ENCODE measurements at places on chromosomes 1 and 21. TPM values are rescaled to one million over a fixed set of nuclear protein-coding genes. Genes with fewer than 3 reads are reported as not detected.

Gene PCP4
- not detected for total RNA-seq

Gene RGS4
- not detected for total RNA-seq

Gene DPT
- not detected for total RNA-seq

Gene NTRK1
- 2.4 TPM for total RNA-seq

Gene REN
- total RNA-seq: not detected

Gene GALNT2
- total RNA-seq: 47.3 TPM

Gene CD84
- total RNA-seq: 11.1 TPM

Gene HMGN1
- total RNA-seq: 228 TPM

Gene PTCH2
- 3.1 TPM for total RNA-seq

Gene HSD3B2
- not detected for total RNA-seq

Gene GPR3
- total RNA-seq: 0.39 TPM

Gene ITLN2
- total RNA-seq: not detected

Gene CLCA1
- total RNA-seq: not detected

Gene PRAMEF20
- total RNA-seq: not detected

Gene RSPO1
- total RNA-seq: not detected

Gene DMBX1
- not detected for total RNA-seq

Gene FMO2
- total RNA-seq: not detected

Gene TCHHL1
- not detected for total RNA-seq

Gene LRRN2
- 0.10 TPM for total RNA-seq

Gene SLC27A3
- total RNA-seq: 107 TPM

Gene PTGS2
- 6.9 TPM for total RNA-seq

Gene AQP10
- not detected for total RNA-seq

Gene AUNIP
- 0.16 TPM for total RNA-seq

Gene NFASC
- not detected for total RNA-seq

Gene EPS8L3
- total RNA-seq: not detected

Gene GBP5
- total RNA-seq: 249 TPM

Gene DLGAP3
- 0.33 TPM for total RNA-seq

Gene NHLH1
- total RNA-seq: 0.16 TPM

Gene GJB3
- not detected for total RNA-seq

Gene FAM78B
- not detected for total RNA-seq

Gene F11R
- total RNA-seq: 34.6 TPM

Gene S100A7
- total RNA-seq: not detected

Gene RNF223
- total RNA-seq: not detected

Gene CACHD1
- not detected for total RNA-seq

Gene DCDC2B
- not detected for total RNA-seq

Gene BSND
- not detected for total RNA-seq

Gene C1orf21
- total RNA-seq: 84.3 TPM

Gene KRTAP19-1
- total RNA-seq: not detected

Gene AIRE
- not detected for total RNA-seq

Gene FAM167B
- 1.3 TPM for total RNA-seq

Gene KCND3
- 0.16 TPM for total RNA-seq

Gene AMY2B
- 31.7 TPM for total RNA-seq

Gene IVL
- total RNA-seq: not detected

Gene SLAMF6
- 68.1 TPM for total RNA-seq

Gene LCE2B
- total RNA-seq: not detected

Gene FAM72D
- 0.39 TPM for total RNA-seq

Gene EXOC8
- 29.0 TPM for total RNA-seq

Gene ESPN
- total RNA-seq: 2.0 TPM

Gene C1orf210
- not detected for total RNA-seq

Gene ADCY10
- 0.42 TPM for total RNA-seq

Gene SYDE2
- total RNA-seq: 0.11 TPM

Gene OR2T11
- not detected for total RNA-seq

Gene PLA2G4A
- total RNA-seq: 1.3 TPM

Gene ADAMTS5
- not detected for total RNA-seq

All from natural killer cell (primary cell).